Heart left ventricle (tissue), 16 donors: ENCODE measurements at places on chromosomes 1 and 21. TPM values are rescaled to one million over a fixed set of nuclear protein-coding genes. Genes with fewer than 3 reads are reported as not detected.

- no peaks in the 10 kb centered on the region for H3K27me3 ChIP-seq
- peaks cover 5% of the 10 kb centered on the region for H3K4me1 ChIP-seq
These were observed 156.3 kb downstream of the DISP1 start for GRCh38 chr1:222971146-222971545.

DNA sequence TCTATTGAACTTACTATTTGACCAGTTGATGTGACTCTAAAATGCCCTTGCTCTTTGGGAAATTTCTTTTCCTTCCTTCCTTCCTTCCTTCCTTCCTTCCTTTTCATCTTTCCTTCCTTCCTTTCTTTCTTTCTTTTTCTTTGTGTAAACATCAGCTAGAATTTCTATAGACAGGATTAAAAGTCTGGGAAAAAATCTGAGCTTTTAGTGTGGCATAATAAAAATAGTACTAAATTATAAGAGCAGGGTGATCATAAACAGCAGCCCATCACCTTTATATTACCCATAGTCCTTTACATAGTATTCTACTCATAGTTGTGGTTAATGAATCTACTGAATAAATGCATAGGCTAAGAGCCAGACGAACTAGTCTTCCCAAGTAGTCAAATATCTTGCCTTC is 281.0 kb upstream of the DAB1 start:
- DNase-seq, result no peak
- H3K27ac ChIP-seq, result no peak overlapping the region
- H3K4me3 ChIP-seq, result no peak overlapping the region
- H3K4me1 ChIP-seq, result no peaks in the 10 kb centered on the region
- no peaks in the 10 kb centered on the region for H3K27me3 ChIP-seq
- H3K36me3 ChIP-seq, result no peaks in the 10 kb centered on the region

GRCh38 chr1:27940297-27940696 is 5.5 kb downstream of the SMPDL3B start:
- peaks cover 6% of the 10 kb centered on the region for H3K4me1 ChIP-seq
- H3K4me3 ChIP-seq, result no peak overlapping the region
- peaks cover 1% of the 10 kb centered on the region for H3K27me3 ChIP-seq
- DNase-seq, result peak; percentile 48
- H3K27ac ChIP-seq, result no peak overlapping the region

- DNase-seq, result peak; percentile 15
- H3K4me1 ChIP-seq, result peaks cover 3% of the 10 kb centered on the region
- H3K4me3 ChIP-seq, result no peak overlapping the region
- no peak overlapping the region for H3K27ac ChIP-seq
- no peaks in the 10 kb centered on the region for H3K36me3 ChIP-seq
- no peaks in the 10 kb centered on the region for H3K27me3 ChIP-seq
These were observed 49.2 kb upstream of the POFUT2 start for GRCh38 chr21:45336870-45337269.

GRCh38 chr1:18256282-18257235 is 149.0 kb downstream of the IGSF21 start:
- no peak overlapping the region for H3K27ac ChIP-seq
- H3K4me1 ChIP-seq, result no peaks in the 10 kb centered on the region
- H3K4me3 ChIP-seq, result no peak overlapping the region
- no peaks in the 10 kb centered on the region for H3K36me3 ChIP-seq
- DNase-seq, result no peak
- H3K27me3 ChIP-seq, result no peaks in the 10 kb centered on the region

- no peak within 1 kb of the TSS for H3K4me3 ChIP-seq
These were observed at the start of gene LEFTY1 for GRCh38 chr1:225888898-225889601. Gene LEFTY1, minus strand, starts transcription at chr1:225889146. Its CDS starts 80 bp downstream, at chr1:225889066.

DNA sequence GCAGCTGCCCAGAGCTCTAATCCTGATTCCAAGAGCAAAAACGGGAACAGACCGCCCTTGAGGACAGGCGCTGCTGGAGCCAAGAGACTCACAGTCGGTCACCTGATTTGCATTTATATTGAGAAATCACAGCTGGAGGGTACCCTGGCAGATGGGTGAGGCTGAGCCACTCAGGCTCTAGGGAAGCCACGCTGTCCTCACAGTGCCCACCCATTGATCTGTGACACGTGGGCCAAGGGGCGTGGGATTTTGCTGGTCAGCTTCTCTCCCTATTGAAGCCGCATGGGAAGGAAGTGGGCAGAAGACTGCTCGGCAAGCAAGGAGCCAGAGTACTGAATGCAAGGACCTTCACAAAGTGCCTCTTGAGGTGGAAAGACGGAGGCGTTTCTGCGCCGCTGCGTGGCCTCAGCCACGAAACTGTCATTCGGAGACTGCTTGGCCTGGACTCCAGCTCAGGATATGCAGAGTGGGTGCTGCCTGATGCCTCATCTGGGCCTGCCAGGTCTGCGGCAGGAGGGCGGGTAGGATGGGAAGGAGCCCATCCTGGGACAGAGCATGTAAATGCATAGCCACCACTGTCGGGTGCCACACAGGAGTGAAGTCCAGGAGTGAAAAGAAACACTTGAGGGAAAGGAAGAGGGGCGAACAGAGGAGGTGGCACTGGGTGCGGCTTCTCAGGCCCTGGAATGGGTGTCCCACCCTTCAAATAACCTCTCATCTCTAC is 139.8 kb downstream of the PGBD5 start:
- H3K4me1 ChIP-seq, result peaks cover 3% of the 10 kb centered on the region
- no peaks in the 10 kb centered on the region for H3K36me3 ChIP-seq
- no peak overlapping the region for H3K27ac ChIP-seq
- no peak overlapping the region for H3K4me3 ChIP-seq
- H3K27me3 ChIP-seq, result no peaks in the 10 kb centered on the region

GRCh38 chr1:160708801-160709200 is 2.8 kb downstream of the CD48 start:
- no peaks in the 10 kb centered on the region for H3K4me1 ChIP-seq
- no peak for DNase-seq
- H3K27me3 ChIP-seq, result no peaks in the 10 kb centered on the region
- H3K27ac ChIP-seq, result no peak overlapping the region
- peak overlapping the region; percentile 66 for H3K4me3 ChIP-seq

GRCh38 chr1:82870332-82870731 is 1069.6 kb downstream of the ADGRL2 start:
- no peak overlapping the region for H3K4me3 ChIP-seq
- no peaks in the 10 kb centered on the region for H3K27me3 ChIP-seq
- H3K27ac ChIP-seq, result no peak overlapping the region
- no peaks in the 10 kb centered on the region for H3K4me1 ChIP-seq
- no peak for DNase-seq
- no peaks in the 10 kb centered on the region for H3K36me3 ChIP-seq

- no peaks in the 10 kb centered on the region for H3K36me3 ChIP-seq
- no peak overlapping the region for H3K4me3 ChIP-seq
- DNase-seq, result no peak
- no peaks in the 10 kb centered on the region for H3K27me3 ChIP-seq
- H3K4me1 ChIP-seq, result peaks cover 49% of the 10 kb centered on the region
These were observed 19.8 kb upstream of the CLSTN1 start for GRCh38 chr1:9843576-9843945.

DNA sequence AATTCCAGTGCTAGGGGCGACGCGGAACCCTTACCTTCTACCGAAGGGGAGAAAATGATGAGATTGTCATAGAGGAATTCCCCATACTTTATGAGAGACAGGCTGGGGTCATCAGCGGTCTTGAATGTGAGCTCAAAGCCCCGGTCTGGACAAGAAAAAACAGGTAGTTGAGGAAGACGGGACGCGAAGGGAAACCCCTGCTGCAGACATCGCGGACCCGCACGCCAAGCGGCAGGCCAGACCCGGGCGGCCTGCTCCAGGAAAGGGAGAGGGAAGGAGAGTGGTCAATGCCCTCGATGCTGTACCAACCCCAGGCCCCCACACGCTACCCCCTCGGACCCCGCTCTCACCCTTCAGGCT is 342 bp downstream of the DDOST start:
- H3K27ac ChIP-seq, result peak overlapping the region; percentile 96
- peak overlapping the region; percentile 82 for H3K4me3 ChIP-seq
- H3K27me3 ChIP-seq, result no peaks in the 10 kb centered on the region

GRCh38 chr21:41425588-41425953 is 468 bp upstream of the MX1 start:
- peaks cover 29% of the 10 kb centered on the region for H3K4me1 ChIP-seq
- peak overlapping the region; percentile 73 for H3K4me3 ChIP-seq
- no peak for DNase-seq
- H3K27ac ChIP-seq, result peak overlapping the region; percentile 90

DNA sequence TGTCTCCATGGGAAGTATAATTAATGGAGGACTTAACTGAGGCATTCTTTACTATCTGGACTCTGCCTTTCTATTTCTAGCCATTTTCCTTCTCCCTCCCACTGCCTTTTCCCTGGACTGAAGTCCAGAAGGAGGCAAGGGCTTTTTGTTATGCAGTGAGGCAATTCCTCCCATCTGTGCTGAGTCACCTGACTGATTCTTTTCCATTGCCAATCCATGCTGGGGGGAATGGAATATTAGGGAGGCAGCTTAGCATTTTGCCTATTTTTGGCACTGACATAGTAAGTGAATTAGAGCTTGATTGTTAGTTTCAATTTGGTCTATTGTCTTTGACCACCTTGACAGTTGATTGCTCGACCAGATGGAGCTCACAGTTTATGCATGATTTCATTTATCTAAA is 1000.6 kb upstream of the PRMT6 start:
- H3K4me3 ChIP-seq, result no peak overlapping the region
- no peaks in the 10 kb centered on the region for H3K27me3 ChIP-seq
- DNase-seq, result peak; percentile 18

DNA sequence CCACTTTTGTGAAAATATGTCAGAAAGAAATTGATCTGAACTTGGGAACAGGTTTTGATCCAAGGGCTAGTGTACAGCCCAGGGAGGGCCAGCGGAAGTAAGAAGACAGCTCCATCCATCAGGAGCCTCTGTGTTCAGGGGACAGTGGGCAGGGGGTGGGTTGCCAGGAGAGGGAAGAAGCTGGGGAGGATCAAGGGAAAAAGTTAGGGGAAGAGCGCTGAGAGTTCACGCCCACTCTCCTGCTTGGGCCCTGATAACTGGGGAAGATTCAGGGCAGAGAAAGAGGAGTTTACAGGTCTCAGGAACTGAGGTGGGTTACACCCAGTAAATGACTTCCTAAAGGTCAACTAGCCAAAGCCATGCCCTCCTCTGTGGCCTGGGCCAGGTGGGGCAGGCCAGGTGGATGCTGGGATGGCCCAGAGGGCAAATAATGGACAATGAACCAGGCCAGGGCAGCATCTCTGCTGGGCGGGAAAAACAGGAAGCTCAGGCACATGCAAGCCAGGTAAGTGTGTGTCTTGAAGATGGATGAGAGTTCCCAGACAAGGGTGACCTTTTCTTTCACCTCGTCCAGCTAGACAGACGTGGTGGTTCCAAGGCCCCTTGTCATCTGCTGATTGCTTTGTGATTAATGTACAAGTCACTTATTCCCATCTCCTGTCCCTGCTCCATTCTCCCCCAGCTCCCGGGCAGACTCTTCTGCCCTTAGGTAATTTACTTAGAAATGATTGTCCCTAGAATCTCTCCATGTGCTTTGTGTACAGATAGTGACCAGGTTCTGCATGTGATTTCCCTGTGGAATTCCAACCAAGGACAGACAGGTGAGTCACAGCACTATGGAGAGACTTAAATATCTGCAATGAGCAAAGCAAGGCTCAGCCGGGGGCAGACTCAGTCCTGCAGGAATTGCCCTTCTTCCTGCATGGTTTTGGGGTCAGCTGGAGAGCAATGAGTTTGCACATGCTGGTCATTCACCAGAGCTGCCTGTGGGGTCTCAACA is 57.0 kb downstream of the MDM4 start:
- no peaks in the 10 kb centered on the region for H3K36me3 ChIP-seq
- H3K4me1 ChIP-seq, result no peaks in the 10 kb centered on the region
- no peak overlapping the region for H3K27ac ChIP-seq

DNA sequence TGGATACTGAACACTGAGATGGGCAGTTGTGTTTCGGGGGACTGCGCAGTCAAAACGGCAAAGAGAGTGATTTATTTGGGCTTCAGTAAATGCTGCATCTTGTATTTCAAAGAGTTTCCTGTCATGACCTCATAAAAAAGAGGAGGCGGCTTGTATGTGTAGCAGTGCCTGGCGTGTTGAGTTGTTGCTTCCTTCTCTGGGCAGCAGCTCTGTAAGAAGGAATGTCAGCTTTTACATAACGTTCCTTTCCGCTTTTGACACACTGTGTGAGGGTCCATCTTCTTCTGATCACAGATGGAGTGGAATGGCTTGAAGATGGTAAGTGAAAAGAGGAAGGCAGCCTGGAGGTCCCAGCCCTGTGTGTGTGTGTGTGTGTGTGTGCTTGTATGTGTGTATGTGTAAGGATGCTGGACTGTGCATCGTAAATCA is 941 bp downstream of the ELAVL4 start:
- H3K27me3 ChIP-seq, result peaks cover 8% of the 10 kb centered on the region
- DNase-seq, result no peak
- no peaks in the 10 kb centered on the region for H3K4me1 ChIP-seq
- H3K27ac ChIP-seq, result no peak overlapping the region
- no peaks in the 10 kb centered on the region for H3K36me3 ChIP-seq

DNA sequence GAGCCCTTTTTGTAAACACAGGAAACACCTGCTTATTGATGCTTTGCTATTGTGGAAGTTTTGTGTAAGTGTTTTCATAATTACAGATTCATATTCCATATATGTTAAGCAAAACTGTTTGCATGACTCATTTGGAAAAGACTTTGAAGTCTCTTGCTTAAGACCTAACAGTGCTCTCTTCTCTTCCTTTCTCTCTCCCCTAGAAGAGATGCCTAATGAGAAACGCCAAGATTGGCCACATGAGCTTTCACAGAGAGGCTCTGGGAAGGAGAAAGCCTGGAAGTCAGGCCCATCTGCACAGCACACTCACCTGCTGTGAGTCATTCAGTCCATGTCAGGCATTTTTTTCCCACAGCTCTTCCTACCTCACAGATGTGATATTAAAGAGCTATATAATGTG is 101.6 kb upstream of the PALMD start:
- no peaks in the 10 kb centered on the region for H3K27me3 ChIP-seq
- no peaks in the 10 kb centered on the region for H3K36me3 ChIP-seq
- H3K4me1 ChIP-seq, result peaks cover 11% of the 10 kb centered on the region
- no peak overlapping the region for H3K27ac ChIP-seq
- H3K4me3 ChIP-seq, result no peak overlapping the region
- no peak for DNase-seq

DNA sequence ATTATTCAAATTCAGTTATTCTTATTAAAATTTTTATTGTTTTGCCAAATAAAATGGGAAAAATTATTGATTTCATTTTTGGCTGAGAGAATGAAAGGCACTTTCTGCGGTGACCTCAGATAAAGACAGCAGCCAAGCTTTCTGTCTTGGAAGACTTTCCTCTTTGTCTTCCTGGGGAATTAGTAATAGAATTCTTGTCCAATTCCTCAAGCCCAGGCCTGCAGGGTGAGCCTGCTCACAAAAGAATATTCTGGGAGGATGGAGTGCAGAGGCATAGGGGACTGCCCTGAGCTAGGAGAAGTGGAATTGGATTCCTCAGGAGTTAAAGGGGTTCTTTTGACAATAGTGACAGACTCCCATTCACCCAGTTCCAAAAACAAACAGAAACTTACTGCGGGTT is 614.5 kb upstream of the ADGRL2 start:
- H3K27me3 ChIP-seq, result no peaks in the 10 kb centered on the region
- H3K27ac ChIP-seq, result no peak overlapping the region
- no peaks in the 10 kb centered on the region for H3K36me3 ChIP-seq
- no peak for DNase-seq
- no peak overlapping the region for H3K4me3 ChIP-seq
- H3K4me1 ChIP-seq, result no peaks in the 10 kb centered on the region

Gene GPR37L1
- total RNA-seq, result not detected

Gene RIMS3
- total RNA-seq, result 3.0 TPM

Gene CD1D
- total RNA-seq, result 5.3 TPM

Gene CIART
- total RNA-seq, result 7.1 TPM

Gene FAM43B
- 1.4 TPM for total RNA-seq
